NCI-H187 (cell line): ENCODE measurements at places on chromosomes 1 and 21.

GRCh38 chr21:38861989-38862683, 56.4 kb downstream of the ETS2 start:
- no peak for DNase-seq

GRCh38 chr21:28148400-28149064, 844.1 kb downstream of the LTN1 start:
- no peak for DNase-seq

GRCh38 chr1:41322835-41323234, 38.4 kb upstream of the FOXO6 start:
- DNase-seq = no peak

GRCh38 chr1:164702216-164702615, 143.2 kb downstream of the PBX1 start:
- DNase-seq = no peak

- DNase-seq = no peak
Observed at GRCh38 chr1:3327389-3327702, 127.1 kb upstream of the ARHGEF16 start.

GRCh38 chr1:166073489-166073888, 93.3 kb downstream of the FAM78B start:
- no peak for DNase-seq
